Activated effector memory CD4-positive, alpha-beta T cell treated with Interleukin-2 at 50 U/mL for 16 hours (primary cell): ENCODE measurements at places on chromosomes 1 and 21.

DNA sequence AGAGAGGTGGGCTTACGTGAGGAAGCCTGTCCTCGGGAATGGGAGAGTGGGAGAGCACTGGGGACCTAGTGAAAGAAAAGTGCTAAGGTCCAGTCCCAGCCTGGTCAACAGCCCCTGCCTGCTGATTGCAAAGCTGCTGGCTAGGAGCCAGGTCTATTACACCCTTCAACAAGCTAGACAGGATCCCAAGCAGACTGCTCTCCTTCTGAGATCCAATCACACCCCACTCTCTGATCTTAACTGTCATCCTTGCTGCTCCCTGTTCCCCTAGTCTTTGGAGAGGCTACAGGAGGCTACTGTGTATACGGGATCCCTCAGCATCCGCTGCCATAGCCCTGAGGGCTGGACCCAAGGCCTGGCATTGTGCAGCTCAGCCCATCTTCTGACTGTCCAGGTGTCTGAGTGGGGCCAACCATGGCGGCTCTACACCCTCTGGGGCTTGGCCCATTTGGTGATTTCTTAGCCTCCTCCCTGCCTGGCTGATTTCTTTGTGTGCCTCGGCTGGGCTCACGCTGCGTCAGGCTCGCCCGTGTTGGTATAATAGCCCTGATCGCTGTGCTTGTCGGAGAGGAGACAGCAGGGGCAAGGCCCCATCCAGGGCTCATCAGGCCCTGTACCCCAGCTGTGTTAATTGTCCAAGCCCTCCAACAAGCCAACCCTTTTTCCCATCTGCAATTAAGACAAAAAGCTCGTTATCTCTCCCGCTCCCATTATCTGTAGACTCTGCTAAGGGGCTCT is 43.9 kb downstream of the NAV1 start:
- DNase-seq: no peak

DNA sequence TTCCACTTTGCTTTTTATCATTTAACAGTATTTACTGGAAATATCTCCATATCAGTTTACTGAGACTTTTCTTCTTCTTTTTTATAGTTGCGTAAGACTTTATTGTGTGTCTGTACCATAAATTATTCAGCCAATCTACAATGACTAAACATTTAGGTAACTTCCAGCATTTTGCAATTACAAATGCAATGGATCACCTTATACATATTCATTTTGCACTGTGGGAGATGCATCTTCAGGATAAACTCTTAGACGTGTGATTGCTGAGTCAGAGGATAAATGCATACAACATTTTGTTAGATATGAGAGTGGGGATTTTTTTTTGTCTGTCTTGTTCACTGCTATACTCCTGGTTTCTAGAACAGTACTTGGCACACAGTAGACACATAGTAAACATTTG is 95.7 kb upstream of the GCLM start:
- no peak for DNase-seq

DNA sequence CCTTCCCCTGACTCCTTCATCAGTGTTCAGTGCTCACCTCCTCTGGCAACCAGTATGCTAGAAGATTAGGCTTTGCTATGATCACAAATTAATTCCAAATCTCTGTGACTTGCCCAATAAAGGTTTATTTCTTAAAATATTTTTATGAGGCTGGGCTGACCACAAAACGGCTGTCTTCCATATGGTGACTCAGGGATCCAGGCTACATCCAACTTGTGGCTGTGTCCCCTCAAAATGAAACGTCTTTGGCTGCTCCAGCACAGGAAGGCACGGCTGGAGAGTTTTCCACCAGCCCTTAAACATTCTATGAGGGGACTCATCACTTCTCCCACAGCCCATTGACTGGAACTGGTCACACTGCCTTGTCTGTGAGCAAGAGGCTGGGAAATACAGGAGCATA is 131.5 kb downstream of the HUNK start:
- no peak for DNase-seq

- no peak for DNase-seq
Measured at GRCh38 chr1:14149431-14149830, 449.1 kb upstream of the KAZN start.
